ENCODE measurements at places on chromosomes 1 and 21. TPM values are rescaled to one million over a fixed set of nuclear protein-coding genes. Genes with fewer than 3 reads are reported as not detected.

TSPEAR gene
- not detected for total RNA-seq

CYP4X1 gene
- 0.24 TPM for total RNA-seq

SPRR1A gene
- total RNA-seq = not detected

CD52 gene
- not detected for total RNA-seq

VCAM1 gene
- 4.6 TPM for total RNA-seq

LENEP gene
- total RNA-seq = not detected

KIF14 gene
- total RNA-seq = 1.2 TPM

FCRLB gene
- total RNA-seq = 0.72 TPM

MCM3AP gene
- 84.2 TPM for total RNA-seq

AGT gene
- 3.0 TPM for total RNA-seq

AMY1B gene
- not detected for total RNA-seq

AK5 gene
- 1.7 TPM for total RNA-seq

TMEM240 gene
- total RNA-seq = 7.0 TPM

CCDC17 gene
- 3.8 TPM for total RNA-seq

LCE2B gene
- total RNA-seq = not detected

ZBTB8A gene
- total RNA-seq = 5.2 TPM

FAM151A gene
- not detected for total RNA-seq

OR2T29 gene
- total RNA-seq = not detected

CFHR3 gene
- total RNA-seq = not detected

S100A8 gene
- not detected for total RNA-seq

TRABD2B gene
- total RNA-seq = 1.8 TPM

TLR5 gene
- total RNA-seq = 1.2 TPM

RFX5 gene
- total RNA-seq = 55.3 TPM

ZNF695 gene
- 1.5 TPM for total RNA-seq

C1orf115 gene
- total RNA-seq = 1.1 TPM

FMO3 gene
- total RNA-seq = not detected

SERPINC1 gene
- total RNA-seq = not detected

TFF1 gene
- not detected for total RNA-seq

IVL gene
- 0.16 TPM for total RNA-seq

DDAH1 gene
- 76.7 TPM for total RNA-seq

RER1 gene
- total RNA-seq = 211 TPM

CRB1 gene
- not detected for total RNA-seq

OR2T11 gene
- not detected for total RNA-seq

C1QTNF12 gene
- total RNA-seq = 3.9 TPM

PIP5K1A gene
- 104 TPM for total RNA-seq

REN gene
- not detected for total RNA-seq

NBPF1 gene
- 21.6 TPM for total RNA-seq

FYB2 gene
- 0.26 TPM for total RNA-seq

CAPN8 gene
- not detected for total RNA-seq

FCRLA gene
- 0.38 TPM for total RNA-seq

HTR6 gene
- not detected for total RNA-seq

RHEX gene
- not detected for total RNA-seq

ZBTB8OS gene
- total RNA-seq = 60.4 TPM

AGBL4 gene
- total RNA-seq = not detected

SPRR5 gene
- total RNA-seq = not detected

ADGRB2 gene
- 25.1 TPM for total RNA-seq

NKAIN1 gene
- 5.6 TPM for total RNA-seq

ANKRD65 gene
- total RNA-seq = not detected

CD34 gene
- 0.29 TPM for total RNA-seq

KLHDC8A gene
- total RNA-seq = 0.39 TPM

KCNE2 gene
- 0.27 TPM for total RNA-seq

MIXL1 gene
- 0.16 TPM for total RNA-seq
